ENCODE measurements at places on chromosomes 6 and 20.

- no peak for DNase-seq
Observed at GRCh38 chr20:59002874-59003399, 4.1 kb downstream of the CTSZ start.

GRCh38 chr20:11222243-11222642 lies 548.4 kb upstream of the JAG1 start:
- DNase-seq = no peak

DNA sequence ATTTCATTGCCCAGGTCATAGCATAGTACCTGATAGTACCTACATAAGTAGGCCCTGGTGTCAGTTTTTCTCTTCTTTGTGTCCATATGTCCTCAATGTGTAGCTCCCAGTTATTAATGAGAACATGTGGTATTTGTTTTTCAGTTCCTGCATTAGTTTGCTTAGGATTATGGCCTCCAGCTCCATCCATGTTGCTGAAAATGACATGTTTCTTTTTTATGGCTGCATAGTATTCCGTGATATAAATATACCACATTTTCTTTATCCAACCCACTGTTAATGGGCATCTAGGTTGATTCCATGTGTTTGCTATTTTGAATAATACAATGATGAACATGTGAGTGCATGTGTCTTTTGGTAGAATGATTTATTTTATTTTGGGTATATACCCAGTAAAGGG lies 641.6 kb downstream of the RFPL4B start:
- no peak for DNase-seq

DNA sequence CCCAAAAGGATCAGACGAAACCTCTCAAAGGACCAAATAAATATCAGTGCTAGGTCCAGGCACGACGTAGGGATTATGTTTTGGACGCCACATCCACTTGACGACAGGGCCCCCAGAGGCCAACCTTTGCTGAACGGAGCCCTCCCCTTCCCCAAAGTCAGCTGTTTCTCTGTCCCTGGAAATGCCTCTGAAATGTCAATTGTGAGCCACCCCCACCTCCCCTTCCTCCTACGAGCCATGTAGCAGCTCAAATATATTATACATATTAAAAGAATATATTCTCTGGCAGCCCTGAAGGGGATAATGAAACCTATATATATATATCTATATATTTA lies 39.6 kb upstream of the BLCAP start:
- DNase-seq = no peak

DNA sequence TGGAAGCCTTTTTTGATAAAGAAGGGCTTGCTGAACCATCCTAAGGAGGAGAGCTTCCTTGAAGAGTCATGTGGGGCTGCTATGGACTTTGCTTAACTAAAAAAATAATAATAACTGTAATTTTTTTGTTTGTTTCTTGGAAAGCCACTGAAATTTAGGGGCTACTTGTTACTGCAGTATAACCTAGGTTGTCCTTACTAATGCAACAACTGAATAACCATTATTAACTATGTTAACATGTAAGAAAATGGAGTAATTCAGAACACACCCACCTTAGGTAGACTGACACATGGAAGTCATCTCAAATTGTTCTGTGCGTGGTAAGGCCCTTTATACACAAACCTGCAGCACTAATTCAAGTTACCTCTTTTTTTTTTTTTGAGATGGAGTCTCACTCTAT lies 90.9 kb upstream of the SOX4 start:
- DNase-seq = no peak

- DNase-seq = no peak
Observed at GRCh38 chr6:46217671-46218131, 46.9 kb upstream of the ENPP5 start.

DNA sequence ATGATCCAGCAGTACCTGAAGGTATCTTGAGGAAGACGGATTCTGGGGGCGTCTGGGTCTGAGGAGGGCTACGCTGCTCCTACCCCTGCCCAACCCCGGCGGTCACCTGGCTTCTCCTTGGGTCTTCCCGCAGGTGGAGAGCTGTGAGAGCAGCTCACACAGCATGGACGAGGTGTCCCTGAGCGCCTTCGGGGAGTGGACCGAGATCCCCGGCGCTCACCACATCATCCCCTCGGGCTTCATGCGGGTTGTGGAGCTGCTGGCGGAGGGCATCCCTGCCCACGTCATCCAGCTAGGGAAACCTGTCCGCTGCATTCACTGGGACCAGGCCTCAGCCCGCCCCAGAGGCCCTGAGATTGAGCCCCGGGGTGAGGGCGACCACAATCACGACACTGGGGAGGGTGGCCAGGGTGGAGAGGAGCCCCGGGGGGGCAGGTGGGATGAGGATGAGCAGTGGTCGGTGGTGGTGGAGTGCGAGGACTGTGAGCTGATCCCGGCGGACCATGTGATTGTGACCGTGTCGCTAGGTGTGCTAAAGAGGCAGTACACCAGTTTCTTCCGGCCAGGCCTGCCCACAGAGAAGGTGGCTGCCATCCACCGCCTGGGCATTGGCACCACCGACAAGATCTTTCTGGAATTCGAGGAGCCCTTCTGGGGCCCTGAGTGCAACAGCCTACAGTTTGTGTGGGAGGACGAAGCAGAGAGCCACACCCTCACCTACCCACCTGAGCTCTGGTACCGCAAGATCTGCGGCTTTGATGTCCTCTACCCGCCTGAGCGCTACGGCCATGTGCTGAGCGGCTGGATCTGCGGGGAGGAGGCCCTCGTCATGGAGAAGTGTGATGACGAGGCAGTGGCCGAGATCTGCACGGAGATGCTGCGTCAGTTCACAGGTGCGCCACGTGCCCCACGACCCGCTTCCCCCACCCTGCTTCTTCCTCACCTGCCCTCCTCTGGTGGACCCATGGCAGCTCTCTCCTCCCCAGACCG lies 166.9 kb upstream of the RNF24 start:
- no peak for DNase-seq

DNA sequence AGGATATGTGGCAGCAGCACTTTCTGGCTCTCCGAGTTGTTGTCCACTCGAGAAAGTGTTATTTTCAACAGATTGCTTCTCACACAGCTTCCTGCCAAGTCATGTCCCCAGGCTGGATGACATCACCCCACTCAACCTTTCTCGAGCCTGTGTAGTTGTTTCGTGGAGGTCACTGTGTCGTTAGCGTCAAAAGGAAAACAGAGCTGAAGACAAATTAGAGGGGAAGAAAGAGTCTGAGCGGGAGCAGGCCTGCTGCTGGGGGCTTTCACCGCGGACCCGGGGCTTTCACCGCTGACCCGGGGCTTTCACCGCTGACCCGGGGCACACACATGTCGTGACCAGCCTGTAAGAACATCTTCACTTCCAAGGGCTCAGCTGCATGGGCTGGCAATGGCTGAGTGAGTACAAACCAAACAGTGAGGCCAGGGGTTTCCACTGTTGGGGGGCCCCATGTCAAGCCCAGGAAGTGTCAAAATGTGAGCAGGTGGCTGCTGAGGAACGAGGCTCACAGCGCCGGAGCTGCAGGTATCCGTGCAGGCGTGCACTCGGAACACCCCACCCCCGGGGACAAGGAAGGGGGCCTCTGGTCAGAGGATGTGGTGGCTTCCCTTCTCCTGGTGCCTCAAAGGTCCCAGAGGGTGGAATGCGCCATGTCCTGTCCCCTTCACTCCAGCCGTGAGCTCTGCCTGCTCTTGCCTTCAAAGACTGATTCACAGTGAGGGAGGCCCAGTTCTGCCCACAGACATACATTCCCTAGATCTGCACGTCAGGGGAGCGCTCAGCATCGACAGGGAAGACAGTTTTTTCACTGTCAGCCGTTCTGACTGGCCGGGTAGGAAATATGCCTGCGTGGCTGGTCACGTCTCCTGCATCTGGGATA lies 365.9 kb downstream of the TAF4 start:
- DNase-seq = no peak

DNA sequence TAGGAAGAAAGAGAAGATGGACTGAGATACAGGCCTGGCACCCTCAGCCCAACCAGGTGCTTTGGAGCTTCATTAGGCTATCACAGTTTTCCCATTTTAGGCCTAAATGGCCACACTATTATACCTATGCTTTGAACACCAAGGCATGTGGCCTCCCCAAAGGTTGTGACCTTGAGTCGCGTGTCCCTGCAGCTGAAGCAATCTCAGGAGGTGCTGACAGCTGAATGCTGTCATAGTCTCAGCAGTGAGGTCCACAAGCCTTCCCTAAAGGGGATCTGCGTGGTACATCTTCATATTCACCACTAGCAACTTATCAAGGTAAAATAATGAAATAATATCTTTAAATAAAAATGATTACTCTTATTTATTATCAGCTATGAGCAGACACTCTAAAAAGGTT lies 707.9 kb upstream of the NRSN1 start:
- DNase-seq = no peak

DNA sequence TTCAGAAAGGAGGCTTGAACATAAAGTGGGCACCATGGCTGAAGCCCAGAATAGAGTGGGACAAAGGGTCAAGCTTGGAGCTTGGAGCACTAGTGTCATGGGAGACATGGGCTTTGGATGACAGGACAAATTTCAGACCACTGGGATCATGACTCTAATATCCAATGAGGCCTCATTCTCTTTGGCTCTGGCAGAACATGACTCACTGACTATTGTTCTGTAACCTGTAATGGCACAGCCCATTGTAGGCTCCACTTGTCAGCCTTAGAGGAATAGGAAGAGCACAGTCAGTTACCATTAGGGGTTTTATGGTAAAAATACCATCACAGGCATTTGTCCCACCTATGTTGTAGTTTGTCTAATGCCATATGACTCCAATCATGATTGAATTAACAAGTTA lies 34.0 kb upstream of the MMS22L start:
- no peak for DNase-seq

DNA sequence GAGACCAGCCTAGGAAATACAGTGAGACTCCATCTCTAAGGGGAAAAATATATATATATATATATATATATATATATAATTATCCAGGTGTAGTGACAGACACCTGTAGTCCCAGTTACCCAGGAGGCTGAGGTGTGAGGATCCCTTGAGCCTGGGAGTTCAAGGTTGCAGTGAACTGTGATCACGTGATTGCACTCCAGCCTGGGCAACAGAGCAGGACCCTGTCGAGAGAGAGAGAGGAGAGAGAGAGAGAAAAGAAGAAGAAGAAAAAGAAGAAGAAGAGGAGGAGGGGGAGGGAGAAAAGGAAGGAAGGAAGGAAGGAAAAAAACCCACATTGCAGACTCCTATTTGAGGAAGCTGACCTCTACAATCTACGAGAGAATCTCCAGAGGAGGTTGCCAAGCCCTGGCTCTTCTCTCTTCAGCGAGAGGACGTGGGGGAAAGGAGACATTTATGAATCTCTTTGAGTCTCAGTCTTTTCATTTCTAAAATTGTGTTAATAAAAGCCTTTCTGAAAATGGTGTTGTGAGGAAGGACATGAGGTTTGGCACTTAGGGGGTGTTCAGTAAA lies 49.7 kb downstream of the COL11A2 start:
- no peak for DNase-seq

DNA sequence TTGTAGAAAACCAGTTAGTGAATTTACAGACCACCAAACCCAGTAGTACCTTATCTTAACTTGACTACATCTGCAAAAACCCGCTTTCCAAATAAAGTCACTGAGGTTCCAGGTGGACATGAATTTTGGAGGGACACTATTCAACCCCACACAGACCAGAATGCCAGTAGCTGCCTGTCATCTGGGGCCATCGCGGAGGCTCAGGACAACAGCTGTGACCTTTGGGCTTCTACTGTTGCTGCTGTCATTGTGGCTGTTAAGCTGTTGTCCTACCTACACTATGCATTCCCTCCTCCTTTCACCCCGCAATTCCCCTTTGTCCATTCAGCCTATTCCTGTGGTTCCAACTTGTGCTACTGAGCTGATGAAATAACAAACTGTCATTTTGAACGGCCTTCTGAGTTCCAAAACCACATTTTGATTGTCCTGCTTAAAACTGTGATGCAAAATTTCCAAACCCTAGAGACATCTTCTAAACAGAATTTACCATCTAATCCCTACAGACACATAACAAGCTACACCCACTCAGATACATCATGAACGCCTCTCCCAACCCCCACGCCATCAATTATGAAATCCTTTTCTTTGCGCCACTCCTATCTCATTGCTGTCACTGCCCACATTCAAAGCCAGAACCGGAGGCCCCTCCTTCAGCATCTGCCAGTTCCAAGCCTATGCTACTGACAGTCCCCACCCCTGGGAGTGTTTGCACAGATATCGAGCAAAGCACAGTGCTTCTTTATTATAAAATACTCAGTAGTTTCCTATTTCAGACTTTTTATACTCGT lies 125.0 kb downstream of the C6orf118 start:
- DNase-seq = no peak

DNA sequence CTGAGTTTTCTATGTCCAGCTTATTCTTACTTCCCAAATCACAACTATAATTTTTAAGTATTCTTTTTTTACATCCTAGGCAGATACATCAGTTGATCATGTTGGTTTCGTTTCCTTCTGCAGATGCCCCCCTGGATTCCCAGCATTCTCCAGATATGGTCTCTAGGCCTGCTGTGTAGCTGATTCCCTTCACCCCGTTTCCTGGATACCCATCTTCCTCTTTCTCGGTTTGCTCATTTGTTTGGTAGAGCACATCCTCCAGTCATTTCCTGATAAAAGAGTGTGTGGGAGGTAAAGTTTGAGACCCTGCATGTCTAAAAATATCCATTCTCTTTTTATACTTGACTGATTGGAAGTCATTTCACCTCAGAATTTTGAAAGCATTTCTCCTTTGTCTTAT lies 66.4 kb downstream of the ANKS1A start:
- no peak for DNase-seq

GRCh38 chr6:34858681-34859080 lies 29.2 kb downstream of the TAF11 start:
- DNase-seq = no peak

DNA sequence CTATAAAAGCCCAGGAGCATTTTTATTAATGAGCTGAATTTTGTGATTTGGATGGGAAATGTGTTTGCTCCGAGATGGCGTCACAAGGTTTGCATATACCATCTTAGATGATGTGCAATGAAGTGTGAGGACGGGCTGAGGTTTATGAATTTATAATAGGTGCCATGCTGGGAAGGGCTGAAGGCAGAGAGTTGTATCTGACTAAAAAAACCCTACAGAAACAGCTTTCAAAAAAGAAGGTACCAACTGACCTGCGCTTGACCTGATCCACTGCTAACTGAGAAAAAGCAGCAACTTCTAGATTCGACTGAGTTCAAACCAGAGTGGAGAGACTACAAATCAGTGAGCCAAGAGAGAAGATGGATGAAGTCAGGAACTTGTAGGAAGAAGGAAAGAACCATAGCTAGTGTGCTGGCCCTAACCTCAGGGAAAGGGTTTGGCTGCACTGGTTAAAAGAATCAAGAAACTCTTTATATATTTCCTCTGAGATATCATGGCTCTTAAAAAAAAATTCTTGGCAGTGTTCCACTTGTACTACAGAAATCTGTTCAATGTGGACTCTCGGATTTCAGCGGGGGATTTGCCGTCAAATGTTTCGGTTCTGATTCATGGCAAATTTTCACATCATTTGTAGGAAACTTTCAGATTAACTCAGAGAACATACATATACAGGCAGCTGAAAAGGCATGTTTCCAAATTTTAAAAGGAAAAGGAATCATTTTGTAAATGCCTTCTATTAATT lies 56.5 kb upstream of the HDGFL1 start:
- DNase-seq = peak; percentile 70
